Chondrocyte (in vitro differentiated cells): ENCODE measurements at places on chromosomes 1 and 21.

- DNase-seq = no peak
- H3K27ac ChIP-seq = no peak overlapping the region
- peaks cover 27% of the 10 kb centered on the region for H3K4me1 ChIP-seq
- H3K36me3 ChIP-seq = peaks cover 7% of the 10 kb centered on the region
Observed at GRCh38 chr1:248840946-248841345, 2.9 kb downstream of the ZNF672 start.

GRCh38 chr1:65480684-65481405 lies 60.4 kb downstream of the LEPR start:
- no peak overlapping the region for H3K27ac ChIP-seq
- DNase-seq = no peak
- no peaks in the 10 kb centered on the region for H3K36me3 ChIP-seq
- no peaks in the 10 kb centered on the region for H3K27me3 ChIP-seq
- no peak overlapping the region for H3K4me3 ChIP-seq

DNA sequence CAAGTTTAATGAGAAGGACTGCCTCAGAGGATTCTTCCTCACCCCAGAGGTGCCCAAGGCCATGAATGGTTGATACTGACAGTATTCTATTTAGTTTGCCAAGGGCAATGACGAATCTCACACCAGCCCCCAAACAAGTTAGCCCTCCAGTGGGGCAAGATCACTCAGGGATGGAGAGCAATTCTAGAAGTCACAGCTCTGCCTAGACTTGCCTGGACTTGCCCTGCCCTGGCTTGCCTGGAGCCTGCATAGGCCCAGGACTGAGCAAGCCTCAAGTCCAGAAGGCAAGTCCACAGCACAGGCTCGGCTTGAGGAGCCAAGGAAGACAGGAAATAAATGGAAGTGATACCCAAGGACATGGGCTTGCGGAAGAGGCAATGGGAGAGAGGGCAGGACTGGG lies 39.5 kb upstream of the RGS16 start:
- H3K27me3 ChIP-seq = peaks cover 2% of the 10 kb centered on the region
- no peaks in the 10 kb centered on the region for H3K4me1 ChIP-seq
- DNase-seq = no peak
- no peak overlapping the region for H3K4me3 ChIP-seq

DNA sequence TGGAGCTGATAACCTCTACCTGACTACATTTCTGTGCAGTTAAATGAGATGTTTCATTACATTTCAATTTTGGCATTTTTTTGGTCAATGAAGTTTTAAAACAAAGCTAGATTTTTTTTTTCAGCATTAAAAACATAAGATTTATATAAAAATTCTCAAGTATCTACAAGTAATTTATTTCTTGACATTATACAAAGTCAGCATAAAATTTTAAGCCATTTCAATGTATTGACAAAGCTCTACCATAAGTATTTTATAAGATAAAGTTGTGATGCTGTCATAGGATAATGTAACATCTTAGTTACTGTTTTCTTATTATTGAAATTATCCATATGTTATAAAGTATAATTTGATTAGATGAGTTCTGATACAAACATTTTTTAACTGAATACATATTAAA lies 351.6 kb downstream of the PTBP2 start:
- H3K4me3 ChIP-seq = no peak overlapping the region
- peaks cover 1% of the 10 kb centered on the region for H3K36me3 ChIP-seq
- no peaks in the 10 kb centered on the region for H3K27me3 ChIP-seq
